ENCODE measurements at places on chromosomes 6 and 20. TPM values are rescaled to one million over a fixed set of nuclear protein-coding genes. Genes with fewer than 3 reads are reported as not detected.
A peak's percentile ranks its signal among the peaks of the same experiment; 100 is the strongest.

- peak; percentile 58 for DNase-seq
These were observed 812 bp downstream of the MYMX start for GRCh38 chr6:44217332-44218143.

Gene CEP85L
- 4.7 TPM for total RNA-seq

Gene ZBP1
- 0.11 TPM for total RNA-seq

GRCh38 chr20:52289956-52290565 is 98.5 kb upstream of the ZFP64 start:
- no peak for DNase-seq

Gene TMEM244
- total RNA-seq, result 2.7 TPM

- DNase-seq, result no peak
These were observed 17.9 kb downstream of the MAVS start for GRCh38 chr20:3864518-3864917.

Gene ADNP
- total RNA-seq, result 14.7 TPM

Gene SLC12A5
- not detected for total RNA-seq

- DNase-seq, result no peak
These were observed 211.2 kb downstream of the MAFB start for GRCh38 chr20:40477805-40478204.

DNA sequence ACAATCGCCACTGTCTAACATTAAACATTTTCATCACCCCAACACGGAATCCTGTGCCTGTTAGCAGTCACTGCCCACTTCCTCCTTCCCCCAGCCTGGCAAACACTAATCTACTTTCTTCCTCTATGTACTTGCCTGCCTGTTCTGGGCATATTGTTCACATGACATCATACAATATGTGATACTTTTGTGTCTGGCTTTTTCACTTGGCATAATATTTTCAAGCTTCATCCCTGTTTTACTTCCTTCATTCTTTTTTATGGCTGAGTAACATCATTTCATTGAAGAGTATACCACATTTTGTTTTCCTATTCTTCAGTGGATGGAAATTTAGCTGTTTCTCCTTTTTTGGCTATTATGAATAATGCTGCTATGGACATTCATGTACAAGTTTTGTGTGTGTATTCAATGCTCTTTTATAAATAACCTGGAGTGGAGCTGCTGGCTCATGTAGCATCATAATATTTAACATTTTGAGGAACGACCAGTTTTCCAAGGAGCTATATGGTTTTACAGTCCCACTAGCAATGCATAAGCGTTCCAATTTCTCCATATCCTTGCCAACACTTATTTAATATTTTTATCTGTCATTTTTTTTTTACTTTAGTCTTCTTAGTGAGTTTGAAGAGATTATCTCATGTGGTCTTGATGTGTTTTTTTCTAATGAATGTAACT is 360.1 kb downstream of the HDGFL1 start:
- peak; percentile 20 for DNase-seq

Gene PCK1
- total RNA-seq, result not detected

DNA sequence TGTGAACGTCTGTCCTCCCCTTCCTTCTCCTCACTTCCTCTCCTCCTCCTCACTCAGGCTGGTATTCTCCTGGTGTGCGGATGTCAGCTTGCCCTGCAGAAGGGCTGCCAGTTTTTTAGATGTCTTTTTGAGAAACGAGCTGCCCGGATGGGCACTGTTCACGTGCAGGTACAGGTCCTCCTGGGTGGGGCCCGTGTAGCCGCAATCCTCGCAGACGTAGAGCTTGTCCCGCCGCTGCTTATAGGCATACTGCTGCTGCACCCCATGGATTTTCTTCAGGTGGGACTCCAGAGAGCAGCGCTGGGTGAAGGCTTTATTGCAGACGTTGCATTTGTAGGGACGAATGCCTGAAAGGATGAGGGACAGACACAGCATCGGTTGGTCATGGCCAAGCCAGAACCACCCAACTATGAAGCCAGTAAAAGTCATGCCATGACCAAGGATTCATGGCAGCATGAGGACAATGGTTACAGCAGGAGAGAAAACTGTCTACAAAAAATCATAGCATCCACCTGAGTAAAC is 33.0 kb downstream of the OVOL2 start:
- DNase-seq, result no peak

GRCh38 chr20:54550776-54551396 is 75.5 kb downstream of the DOK5 start:
- DNase-seq, result peak; percentile 13

Gene TMEM74B
- 0.06 TPM for total RNA-seq

- no peak for DNase-seq
These were observed 27.8 kb downstream of the SERPINB6 start for GRCh38 chr6:2943564-2943955.

GRCh38 chr6:130362128-130362527 is 3.7 kb upstream of the TMEM200A start:
- DNase-seq, result no peak

Gene PMEPA1
- total RNA-seq, result 12.2 TPM

Gene RFX6
- total RNA-seq, result not detected

DNA sequence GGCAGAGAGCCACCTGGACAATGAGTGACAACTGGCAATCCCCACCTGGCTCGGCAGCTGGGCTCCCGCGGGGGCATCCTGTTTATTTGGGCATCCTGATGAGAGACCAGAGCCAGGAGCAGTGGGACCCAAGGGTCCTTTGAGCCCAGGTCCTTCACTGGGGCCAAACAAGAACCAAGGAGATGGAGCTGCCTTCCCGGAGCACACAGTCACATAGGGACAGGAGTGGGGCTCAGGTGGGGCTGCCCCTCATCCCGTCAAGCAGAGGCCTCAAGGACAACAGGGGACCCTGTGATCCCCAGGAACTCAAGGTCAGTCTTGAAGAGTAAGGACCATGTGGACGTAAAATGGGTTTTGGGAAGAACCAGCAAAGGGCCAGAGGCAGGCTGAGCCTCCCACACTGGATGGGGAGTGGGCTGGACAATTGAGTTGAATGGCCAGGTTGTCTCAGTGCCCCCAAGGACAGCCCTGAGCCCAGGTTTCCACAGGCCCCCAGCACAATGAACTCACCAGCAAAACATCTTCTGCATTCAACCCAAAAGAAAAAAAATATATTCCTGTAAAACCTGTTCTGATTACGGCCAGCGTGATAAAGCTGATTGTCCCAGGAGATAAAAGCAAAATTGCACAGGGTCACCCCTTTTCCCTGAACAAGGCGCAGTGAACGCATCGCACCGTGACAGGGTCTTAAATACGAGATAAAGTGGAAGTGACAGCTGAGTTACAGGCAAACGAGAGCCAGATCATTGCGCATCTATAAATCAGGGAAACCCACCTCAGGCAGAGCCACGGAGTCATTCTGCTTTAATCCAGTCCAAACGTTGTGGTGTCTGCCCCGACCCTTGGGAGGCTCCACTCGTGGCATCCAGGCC is 86.2 kb downstream of the ANKRD60 start:
- no peak for DNase-seq

- no peak for DNase-seq
These were observed 8.7 kb upstream of the ZSCAN12 start for GRCh38 chr6:28408076-28408802.

- peak; percentile 63 for DNase-seq
These were observed 402.9 kb upstream of the RUNX2 start for GRCh38 chr6:44925100-44925739.

Gene GJA1
- 80.6 TPM for total RNA-seq

DNA sequence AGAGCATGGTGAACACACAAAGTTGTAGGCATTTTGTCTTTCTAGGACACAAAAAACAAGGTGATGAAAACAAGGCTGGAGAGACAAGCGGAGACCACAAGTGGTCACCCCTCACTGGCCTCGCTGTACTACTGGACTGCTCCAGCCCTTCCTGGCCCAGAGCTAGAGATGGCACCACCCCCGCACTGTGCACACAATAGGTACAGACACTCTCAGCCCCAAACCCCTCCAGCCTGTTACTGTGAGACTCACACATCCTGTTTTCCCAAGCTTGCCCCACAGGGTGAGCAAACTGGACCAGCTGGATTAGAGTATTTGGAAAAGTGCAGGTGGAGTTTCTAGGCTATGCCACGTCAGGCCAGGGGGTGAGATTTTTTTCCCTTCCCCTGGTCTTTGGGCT is 8.4 kb upstream of the ZSWIM1 start:
- no peak for DNase-seq

Gene NOX3
- not detected for total RNA-seq

DNA sequence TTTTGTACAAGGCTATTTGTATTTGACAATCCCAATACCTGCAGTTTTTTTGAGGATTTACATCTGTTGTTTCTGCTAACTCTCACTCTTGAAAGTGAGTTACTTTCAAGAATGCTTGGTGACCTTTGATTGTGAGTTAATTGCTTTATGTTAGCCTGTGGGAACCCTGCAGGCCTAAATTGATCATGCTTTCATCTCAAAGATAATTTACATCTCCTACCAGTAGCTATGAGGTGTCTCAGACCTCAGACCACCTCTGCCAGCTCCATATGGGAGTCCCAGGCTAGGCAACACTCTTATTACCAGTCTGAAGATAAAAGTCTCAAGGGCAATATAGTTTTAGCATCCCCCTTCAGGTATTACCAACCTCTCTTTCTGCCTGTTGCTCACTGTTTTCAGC is 116.4 kb upstream of the THEMIS start:
- DNase-seq, result no peak

- DNase-seq, result no peak
These were observed 31.9 kb downstream of the VSTM2L start for GRCh38 chr20:37934634-37935375.

DNA sequence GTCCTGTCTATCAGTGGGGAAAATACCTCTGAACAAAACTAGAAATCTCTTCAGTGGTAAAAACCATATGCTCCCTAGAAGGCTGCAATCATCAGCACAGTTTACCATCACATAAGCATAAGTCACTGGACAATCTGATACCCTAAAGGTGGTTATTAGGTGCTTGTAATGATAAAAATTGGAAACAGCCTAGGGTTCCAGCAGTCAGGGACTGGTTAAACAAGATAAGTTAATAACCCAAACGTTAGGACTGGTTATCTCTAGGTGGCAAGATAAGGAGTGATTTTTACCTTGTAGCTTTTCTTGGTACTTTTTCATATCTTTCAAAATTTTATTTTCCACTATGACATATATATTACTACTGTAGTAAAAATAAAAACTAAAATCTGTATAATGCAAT is 11.0 kb downstream of the ECI2 start:
- DNase-seq, result no peak

Gene TAGAP
- not detected for total RNA-seq

Gene C2
- 1.5 TPM for total RNA-seq

DNA sequence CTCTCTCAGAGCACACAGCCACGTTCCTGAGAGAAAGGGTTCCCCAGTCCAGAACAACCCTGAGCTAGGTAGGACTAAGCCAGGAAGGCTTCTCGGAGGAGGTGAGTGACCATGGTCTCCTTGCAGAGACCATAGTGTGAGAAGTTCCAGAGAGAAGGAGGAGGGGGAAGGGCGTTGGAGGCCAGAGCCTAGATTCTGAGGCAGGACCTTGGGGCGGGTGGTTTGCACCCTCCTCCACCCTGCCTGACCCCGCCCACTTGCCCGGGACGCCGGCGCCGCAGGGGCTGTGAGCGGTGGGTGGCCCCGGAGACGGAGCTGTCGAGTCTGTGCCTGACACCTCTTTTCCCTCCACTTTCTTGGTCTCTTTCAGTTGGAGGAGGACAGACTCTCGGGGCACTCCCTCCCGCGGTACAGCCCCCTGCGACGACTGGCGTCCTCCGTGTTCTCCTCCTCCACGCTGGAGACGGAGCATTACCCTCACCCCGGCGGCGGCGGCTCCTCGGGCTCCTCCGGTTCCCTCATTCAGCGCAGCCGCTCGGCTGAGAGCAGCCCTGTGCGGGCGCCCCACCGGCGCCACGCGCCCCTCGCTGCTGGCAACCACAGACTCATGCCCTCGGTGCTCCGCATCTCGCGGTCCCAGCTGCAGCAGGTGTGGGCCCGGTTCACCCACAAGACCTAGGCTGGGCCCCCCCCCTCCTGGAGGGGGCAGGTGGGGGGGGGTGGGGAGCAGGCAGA is 26.2 kb downstream of the TTBK1 start:
- DNase-seq, result no peak

DNA sequence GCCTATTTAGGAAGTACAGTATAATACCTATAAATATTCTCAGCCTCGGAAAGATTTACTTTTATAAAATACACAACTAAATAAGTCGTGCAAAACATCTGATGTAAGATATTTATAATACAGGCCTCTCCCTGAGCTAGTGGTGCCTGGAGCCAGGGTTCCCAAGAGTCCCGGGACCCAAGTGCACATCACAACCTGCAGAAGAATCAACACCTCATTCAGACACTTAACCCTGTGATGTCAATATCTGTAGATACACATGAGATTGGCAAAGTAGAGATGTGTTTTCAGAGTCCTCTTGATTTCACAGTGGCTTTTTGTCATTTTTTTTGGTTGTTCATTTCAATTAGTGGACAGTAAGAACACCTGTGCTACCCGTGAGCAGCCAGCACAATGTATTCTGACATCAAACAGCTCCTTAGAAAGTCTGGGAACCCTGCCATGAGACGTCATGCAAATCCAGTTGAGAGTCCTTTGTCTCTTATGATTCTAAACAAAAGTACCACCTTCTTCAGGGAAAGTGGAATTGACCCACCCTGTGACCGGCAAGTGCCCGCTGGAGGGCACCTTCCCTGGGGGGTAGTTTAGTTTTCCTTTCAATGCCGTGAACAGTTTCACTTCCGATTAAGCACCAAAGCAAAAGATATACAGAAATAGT is 101.6 kb downstream of the DACT2 start:
- no peak for DNase-seq

Gene ANKRD66
- not detected for total RNA-seq

DNA sequence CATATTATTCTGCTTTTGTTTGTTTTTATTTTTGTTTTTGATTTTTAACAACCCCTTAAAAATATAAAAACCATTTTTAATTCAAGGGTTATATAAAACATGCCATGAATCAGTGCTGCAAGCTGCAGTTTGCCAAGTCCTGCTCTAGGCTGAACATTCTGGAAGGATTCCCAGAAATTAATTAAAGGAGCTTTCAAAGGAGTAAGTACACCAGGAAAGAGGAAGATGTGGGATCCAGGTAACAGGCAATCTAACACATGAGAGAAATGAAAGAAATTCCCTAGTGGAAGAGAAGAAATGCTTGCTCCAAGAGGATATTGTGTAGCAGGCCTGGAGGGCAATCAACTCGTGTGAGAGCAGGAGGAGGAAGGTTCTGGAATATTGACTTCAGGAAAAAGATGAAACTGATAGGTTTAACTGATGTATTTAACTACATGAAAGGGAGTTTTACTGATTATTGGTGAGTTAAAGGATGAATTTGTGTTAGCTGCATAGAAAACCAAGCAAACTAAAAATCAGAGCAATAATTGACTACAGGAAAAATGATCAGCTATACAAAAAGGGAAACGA is 146.0 kb upstream of the PHACTR1 start:
- DNase-seq, result no peak
